ENCODE measurements at places on chromosomes 4 and X.

- ATAC-seq: no peak
Observed at GRCh38 chr4:2241003-2241402, 918 bp downstream of the HAUS3 start.

DNA sequence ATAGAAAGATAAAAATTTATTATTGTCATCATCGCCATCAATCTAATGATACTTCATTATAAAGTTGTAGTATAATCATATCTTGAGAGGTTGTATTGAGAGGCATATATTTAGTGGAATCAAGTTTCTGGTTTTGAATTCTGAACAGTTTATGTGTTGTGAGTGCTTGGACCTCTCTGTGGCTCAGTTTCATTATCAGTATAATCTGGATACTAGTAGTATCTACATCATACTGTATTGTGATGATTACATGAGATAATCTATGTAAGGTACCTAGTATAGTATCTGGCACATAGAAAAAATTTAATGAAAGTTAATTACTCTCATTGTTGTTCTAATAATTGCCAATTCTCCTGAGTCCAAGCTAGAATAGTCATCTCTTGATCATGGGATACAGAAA is 161.2 kb upstream of the UBQLN2 start:
- ATAC-seq: no peak

- no peak for ATAC-seq
Observed at GRCh38 chrX:109830157-109830703, 97.2 kb upstream of the ACSL4 start.

GRCh38 chr4:106368678-106369077 is at the start of gene GIMD1:
Gene GIMD1, minus strand, starts transcription at chr4:106368778. Its CDS starts 1,343 bp downstream, at chr4:106367435.
- ATAC-seq: no peak

- ATAC-seq: no peak
Observed at GRCh38 chrX:27597508-27597907, 7.4 kb downstream of the DCAF8L2 start.

GRCh38 chr4:26362745-26363439 is 42.1 kb downstream of the RBPJ start:
- ATAC-seq: peak; percentile 68
